Neuronal stem cell (in vitro differentiated cells): ENCODE measurements at places on chromosomes 7 and 10.
A peak's percentile ranks its signal among the peaks of the same experiment; 100 is the strongest.

DNA sequence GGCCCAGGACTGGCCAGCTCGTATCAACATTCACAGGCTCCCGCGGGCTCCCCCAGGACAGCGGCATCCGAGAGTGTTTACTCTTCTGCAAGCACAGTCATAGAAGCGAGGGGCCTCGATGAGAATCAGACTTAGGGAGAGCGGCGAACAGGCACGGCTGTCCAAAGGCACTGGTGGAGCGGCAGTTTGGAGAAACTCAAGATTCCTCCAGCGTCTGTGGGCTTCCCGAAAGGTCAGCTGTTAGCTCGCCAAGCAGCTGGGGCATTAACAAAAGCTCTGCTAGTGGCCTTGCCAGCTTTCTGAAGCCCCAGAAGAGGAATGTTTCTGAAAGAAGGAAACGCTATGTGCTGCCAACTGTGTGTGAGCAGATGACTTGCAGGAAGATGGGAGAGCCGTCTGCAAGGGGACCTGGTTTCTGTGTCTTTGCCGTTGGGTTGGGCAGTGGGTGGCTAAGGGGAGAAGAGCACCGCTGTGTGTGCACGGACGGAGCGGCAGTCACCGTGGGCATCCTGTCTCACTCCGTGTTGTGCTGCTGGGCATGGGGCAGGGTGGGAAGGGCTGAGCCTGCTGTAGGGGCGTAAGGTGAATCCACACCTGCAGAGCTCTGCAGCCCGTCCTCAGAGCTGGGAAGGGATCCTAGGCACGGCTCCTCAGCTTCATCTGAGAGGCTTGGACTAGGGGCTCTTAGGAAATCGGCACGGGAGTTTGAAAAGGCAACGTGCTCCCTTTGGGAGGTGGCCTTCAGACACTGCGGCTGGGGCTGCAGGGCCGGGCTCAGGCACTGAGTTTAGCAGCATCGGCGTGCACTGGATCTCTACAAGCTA is 42.1 kb downstream of the AMZ1 start:
- no peak for DNase-seq

DNA sequence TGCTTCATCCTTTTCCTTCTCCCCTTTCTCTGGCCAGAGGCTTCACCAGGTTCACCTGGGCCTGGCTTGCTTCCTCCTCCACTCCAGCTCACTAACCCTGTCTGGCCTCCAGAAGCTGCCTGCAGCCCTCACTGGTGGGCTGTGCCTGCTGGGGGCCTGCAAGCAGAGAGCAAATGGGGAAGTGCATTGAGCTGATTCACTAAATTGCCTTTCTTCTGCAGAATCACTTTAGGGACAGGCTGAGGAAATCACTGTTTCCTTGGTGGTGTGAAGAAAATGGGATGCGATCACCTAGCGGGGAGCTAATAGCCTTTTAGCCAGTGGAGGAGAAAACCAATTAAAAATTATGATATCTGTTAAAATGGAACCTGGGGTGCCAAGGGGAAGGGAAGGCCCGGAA is 3.0 kb downstream of the RET start:
- DNase-seq = no peak

GRCh38 chr10:131109726-131110125 is 201.8 kb downstream of the TCERG1L start:
- DNase-seq = no peak

DNA sequence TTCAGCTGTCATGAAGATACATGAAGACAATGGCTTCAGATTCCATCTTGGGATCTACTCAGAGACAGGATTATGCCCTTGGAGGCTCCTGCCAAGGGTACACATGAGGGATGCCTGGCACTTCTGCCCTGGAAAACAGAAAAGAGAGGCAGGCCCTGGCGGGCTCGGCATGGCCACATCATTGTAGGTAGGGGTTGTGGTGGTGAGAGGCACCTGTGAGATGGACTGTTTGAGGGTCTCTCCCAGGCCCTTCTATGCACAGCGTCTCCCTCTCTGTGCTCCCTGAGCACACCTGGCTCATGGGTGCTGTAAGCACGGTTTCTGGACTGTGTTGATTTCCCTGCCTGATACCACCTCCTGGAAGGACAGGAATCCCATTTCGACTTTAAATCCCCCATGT is 304.3 kb downstream of the GLRX3 start:
- no peak for DNase-seq

DNA sequence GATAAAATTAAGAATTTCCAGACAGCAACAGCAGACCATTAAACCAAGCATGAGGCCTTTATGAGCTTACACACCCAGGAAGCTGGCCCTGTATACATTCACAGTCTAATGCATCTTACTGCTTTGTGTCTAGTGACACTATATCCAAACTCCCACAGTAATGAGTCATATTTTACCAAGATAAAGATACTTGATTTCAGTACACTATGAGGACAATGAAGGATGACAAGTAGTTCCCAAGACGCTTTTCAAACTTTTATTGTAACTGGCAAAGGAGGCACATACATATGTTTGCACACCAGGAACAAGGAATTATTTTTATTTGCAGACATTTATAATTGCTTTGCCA is 148.0 kb downstream of the TSPAN12 start:
- no peak for DNase-seq

DNA sequence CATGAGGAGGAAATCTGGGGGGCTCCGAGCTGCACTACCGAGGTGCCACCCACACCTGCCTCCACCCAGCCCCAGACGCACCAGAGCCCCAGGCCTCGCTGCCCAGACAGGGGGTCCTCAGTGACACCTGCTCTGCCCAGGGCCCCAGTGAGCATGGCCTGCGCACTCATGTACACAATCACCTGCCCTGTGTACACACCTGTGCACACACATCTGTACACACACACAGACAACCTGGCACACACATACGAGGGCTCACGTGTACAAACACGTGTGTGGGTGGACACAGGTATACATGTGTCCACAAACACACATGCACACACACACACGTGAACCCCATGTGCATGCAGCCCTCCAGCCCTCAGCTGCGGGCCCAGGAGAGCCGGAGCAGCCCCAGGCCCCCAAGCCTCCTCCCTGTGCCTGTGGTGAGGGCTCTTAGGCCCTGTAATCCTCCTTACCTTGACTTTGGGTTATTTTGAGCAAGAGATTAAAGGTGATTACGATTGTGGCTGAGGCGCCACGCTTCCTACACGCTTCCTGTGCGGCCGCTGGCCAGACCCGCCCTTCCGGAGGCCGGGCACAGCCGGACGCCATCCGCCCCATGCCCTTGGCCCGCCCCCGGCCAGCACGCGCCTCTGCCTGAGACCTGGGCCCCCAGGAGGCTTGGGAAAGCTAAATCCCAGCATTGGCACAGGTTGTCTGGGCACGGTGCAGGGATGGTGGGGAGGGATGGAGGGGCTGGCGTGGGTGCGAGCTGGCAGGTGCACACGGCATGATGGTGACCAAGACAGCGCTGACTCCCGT is 71.9 kb downstream of the ELFN1 start:
- no peak for DNase-seq

DNA sequence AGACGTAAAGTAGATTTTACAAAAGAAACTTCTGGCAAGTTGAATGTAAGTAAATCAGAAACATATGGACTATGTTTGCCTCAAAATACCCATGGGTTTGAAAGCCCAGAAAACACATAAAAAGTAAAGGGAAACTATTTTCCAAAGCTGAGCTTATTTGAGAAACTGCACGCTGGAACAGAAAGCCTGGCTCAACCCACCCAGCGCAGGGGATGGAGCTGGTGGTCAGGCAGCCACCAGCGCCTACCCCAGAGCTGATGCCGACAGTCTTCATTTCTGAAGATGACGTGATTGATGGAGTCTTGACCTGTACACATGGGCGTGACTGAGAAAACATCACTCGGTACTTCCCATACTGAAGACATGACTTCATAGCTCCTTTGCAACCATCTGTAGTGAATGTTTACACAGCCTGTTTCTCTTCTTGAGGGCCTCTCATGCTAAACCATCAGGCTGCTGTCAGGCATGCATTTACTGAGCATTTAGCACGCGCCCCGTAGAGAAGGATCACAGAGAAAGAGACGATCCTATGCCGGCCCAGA is 232.6 kb upstream of the AUTS2 start:
- DNase-seq = no peak

GRCh38 chr7:129670656-129671055 is 59.1 kb downstream of the NRF1 start:
- DNase-seq = no peak

DNA sequence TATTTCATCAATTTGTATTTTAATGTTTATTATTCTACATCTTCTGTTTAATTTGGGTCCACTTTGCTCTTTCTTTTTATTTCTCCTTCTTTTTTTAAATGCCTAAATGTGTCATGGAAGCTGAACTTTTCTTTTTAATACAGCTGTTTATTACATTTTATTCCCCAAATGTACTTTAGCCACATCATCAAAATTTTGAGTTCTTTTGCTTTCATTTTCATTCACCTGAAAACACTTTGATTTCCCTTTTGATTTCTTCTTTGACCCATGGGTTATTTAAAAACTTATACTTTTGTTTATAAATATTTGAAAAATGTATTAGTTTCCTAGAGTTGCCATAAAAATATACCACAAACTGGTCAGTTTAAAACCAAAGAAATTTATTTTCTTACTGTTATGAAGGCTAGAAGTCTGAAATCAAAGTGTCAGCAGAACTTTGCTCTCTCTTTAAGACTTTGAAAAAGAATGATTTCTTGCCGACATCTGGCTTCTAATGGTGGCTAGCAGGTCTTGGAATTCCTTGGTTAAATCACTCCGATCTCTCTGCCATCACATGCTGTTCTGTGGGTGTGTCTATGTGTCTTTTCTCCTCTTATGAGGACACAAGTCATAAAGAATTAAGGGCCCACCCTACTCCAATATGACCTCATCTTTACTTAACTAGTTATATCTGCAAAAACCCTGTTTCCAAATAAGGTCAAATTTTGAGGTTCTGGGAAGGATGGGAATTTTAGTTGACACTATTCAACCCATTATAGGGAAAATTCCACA is 225.5 kb downstream of the ANKRD7 start:
- no peak for DNase-seq

GRCh38 chr7:44748948-44749731 is 493 bp downstream of the ZMIZ2 start:
- DNase-seq = no peak

DNA sequence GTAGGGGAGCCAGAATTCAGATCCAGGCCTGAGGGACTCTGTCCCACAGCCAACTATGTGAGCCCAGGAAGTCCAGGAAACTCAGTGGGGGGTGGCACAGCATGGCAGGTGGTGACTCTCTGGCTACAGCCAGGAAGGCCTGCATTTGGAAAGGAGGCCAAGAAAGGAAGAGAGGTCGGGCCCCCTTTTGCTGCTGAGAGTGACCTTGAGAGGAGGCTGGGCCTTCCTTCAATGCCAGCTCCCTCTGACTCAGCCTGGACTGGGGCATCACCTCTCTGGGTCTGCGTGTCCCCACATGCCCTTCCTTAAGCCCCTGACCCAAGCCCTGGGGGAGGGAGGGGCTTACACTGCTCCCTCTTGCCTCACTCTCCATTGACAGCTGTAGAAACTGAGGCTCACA is 6.4 kb upstream of the MYL10 start:
- no peak for DNase-seq

DNA sequence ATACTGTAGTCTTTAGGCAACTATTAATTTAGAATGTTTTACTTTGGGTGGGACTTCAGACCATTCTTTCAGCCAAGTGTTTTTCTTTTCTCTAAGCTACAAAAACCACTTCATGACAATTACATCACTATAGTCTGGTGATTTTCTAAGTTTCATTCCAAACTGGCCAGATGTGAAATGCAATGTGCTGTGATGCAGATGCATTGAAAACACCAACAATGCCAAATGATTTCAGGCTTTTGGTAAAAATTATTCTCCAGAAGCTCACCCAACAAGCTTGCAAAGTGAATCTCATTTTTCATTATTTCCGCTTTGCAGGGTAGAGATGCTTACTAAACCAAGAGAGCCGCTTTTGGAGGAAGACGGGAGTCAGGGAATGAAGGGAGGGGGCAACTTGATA is 118.4 kb upstream of the ANK3 start:
- no peak for DNase-seq

GRCh38 chr7:120925392-120925791 is 25.2 kb upstream of the ING3 start:
- no peak for DNase-seq

- peak; percentile 86 for DNase-seq
These were observed 24.8 kb upstream of the SLIT1 start for GRCh38 chr10:97210543-97210960.

- DNase-seq = no peak
These were observed 11.8 kb downstream of the AGK start for GRCh38 chr7:141562972-141563371.

- DNase-seq = no peak
These were observed 23.5 kb downstream of the ABLIM1 start for GRCh38 chr10:114634609-114634979.

- DNase-seq = no peak
These were observed 28.4 kb upstream of the FAM204A start for GRCh38 chr10:118370499-118370898.

- no peak for DNase-seq
These were observed 56.3 kb downstream of the CCNY start for GRCh38 chr10:35392482-35393228.

DNA sequence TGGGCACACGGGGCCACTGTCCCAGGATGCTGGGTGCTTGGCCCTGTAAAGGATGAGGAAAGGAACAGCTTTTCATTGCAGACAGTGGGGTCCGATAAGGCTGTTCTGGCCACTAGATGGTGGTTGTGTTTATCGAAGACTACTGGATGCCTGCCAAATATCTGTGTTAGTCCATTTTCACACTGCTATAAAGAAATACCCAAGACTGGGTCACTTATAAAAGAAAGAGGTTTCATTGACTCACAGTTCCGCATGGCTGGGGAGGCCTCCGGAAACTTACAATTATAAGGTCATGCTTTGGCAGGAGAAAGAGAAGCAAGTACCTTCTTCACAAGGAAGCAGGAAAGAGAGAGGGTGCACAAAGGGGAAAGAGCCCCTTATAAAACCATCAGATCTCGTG is 32.2 kb upstream of the GARS1 start:
- no peak for DNase-seq

- no peak for DNase-seq
These were observed 601 bp downstream of the ADAM8 start for GRCh38 chr10:133276100-133276434.

GRCh38 chr7:127632276-127632910 is 14.5 kb upstream of the PAX4 start:
- DNase-seq = no peak

- DNase-seq = no peak
These were observed 27.8 kb downstream of the CHST15 start for GRCh38 chr10:124065382-124066125.

DNA sequence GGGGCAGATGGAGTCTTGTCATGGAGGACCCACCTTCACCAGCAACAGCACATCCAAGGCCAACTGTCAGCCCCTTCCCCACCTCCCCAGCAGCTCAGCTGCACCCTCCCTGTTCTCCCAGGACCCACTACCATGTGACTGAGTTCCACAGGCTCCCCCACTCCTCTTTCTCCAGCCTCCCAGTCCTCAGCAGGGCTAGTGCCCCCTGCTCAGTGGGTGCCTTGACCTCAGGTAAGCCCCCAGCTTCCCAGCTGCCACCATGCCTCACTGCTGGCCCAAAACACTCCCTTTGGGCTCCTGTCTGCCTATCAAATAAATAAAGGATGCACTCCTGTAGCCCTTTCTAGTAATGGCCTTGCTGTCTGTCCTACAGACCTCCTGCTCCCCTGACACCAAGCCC is 174.4 kb downstream of the SLIT1 start:
- no peak for DNase-seq
